Renal cortex interstitium (tissue), 15 donors: ENCODE measurements at places on chromosomes 12 and 14.

DNA sequence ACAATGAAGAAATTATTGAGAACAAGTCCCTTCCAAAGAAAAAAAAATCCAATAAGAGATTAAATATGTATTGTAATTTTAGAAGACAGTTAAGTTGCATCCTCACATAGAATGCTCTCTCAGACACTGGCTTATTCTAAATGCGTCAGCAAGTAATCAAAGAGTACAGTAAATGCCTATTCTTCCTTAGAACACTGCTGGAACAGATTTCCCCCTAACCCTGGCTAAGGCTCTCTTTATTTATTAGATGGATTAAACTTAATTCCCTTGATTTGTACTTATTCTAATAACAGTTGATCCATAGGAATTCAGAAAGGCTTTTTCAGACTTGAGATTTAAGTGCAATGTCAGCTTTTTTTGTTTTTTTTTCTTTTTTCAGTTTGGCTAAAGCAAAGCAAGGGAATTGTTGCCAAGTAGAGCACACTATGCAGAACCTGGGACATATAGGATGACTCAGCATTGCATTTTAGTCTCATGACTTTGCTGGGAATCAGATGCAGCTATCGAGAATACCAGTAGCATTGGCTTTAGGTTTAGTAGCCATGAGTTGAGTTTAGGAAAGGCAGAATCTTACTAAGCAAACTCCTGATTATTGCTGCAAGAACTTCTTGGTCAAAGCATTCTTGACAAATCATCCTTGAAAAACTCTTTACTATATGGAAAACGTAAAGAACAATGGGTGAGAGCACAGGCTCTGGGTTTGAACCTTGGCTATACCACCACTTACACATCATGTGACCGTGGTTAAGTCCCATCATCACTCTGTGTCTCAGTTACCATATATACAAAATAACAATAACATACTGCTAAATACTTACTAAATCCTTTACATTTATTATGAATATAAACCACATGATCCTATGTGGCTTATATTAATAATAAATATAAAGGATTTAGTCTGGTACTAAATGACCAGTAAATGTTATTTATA is 26.7 kb downstream of the MED21 start:
- no peak for DNase-seq

GRCh38 chr14:54120260-54120659 is 163.6 kb upstream of the BMP4 start:
- DNase-seq = no peak

GRCh38 chr12:29858270-29858786 is 74.6 kb upstream of the TMTC1 start:
- no peak for DNase-seq

GRCh38 chr12:473863-474577 is 14.3 kb downstream of the B4GALNT3 start:
- no peak for DNase-seq

DNA sequence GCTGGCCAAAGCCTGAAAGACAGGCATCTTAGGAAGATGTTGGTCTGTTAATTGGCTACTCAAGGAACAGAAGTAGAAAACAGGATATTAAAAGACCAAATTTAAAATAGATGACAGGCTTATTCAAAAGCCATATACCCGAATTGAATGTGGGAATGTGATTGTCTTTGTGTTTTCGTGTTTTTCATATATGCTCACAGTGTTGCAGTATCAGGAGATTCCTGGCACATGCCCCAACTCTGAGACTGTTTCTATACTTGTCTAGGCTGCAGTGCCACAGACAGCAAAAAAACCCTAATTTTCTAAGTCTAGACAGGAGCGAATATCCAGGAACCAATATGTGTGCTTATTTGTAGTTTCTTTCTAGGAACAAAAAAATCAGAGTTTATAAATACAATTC is 57.4 kb upstream of the KRR1 start:
- DNase-seq = no peak

DNA sequence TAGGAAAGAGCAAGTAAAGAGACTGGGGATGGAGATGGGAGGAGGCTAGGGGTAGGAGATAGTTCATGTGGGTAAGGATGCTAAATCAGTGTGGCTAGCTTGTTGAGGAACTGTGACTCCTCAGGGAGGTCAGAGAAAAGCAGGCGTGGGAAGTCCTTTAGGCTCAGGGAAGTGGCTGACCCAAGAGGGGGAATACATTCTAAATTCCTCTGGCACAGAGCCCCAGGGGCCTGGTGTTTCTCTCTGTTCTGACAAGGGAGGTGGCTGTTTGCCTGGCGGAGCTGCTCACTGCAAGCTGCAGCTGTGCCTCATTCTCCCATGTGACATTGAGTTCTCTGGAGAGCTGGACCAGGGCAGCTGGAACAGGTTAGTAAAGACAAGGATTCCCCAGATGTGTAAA is 152.2 kb upstream of the SLC38A2 start:
- DNase-seq = no peak

DNA sequence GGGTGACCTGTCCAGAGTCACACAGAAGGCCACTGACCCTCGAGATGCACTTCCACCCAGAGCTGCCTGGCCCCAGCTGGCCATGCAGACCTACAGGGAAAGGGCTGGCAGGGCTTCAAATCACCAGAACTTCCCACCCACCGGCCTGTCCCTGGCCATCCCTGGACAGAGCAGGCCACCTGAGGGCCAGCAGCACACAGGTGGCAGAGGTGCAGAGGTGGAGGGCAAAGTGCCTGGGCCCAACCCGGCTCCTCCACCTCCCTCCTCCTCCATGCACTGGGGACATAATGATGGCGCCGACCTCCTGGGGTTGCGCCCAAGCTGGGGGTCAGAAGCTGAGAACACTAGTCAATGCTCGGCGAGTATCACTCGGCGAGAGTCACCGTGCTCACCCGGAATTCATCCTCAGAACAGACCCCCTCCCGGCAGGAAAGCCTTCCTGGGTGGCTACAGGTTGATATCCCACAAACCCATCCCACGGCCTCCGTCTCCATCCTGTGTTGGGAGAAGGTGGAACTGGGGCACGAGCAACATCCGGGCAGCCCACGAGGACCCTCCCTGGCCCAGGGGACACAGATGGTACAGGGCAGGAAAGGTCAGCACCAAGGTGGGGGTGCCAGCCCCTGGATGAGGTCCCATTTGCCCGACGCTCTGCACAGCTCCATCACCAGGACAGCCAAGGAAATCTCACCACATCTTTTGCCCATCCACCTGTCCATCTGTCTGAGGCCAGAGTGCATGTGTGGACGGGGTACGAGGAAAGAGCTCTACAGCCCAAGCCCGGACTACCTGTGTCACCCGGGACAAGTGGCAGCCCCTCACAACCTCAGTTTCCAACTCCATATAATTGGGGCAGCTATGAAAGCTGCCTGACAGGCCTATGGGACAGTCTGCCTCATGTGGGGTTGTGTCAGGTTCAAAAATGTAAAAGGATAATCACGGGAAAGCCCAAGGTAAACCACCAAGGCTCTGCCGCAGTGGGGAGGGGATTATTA is 10.8 kb downstream of the BEGAIN start:
- no peak for DNase-seq

- DNase-seq = no peak
Measured at GRCh38 chr12:47767216-47767724, 5.8 kb upstream of the SLC48A1 start.

- DNase-seq = no peak
Measured at GRCh38 chr12:33605757-33606156, 166.1 kb upstream of the SYT10 start.

GRCh38 chr12:25957793-25958427 is 572 bp upstream of the RASSF8 start:
- DNase-seq = no peak

DNA sequence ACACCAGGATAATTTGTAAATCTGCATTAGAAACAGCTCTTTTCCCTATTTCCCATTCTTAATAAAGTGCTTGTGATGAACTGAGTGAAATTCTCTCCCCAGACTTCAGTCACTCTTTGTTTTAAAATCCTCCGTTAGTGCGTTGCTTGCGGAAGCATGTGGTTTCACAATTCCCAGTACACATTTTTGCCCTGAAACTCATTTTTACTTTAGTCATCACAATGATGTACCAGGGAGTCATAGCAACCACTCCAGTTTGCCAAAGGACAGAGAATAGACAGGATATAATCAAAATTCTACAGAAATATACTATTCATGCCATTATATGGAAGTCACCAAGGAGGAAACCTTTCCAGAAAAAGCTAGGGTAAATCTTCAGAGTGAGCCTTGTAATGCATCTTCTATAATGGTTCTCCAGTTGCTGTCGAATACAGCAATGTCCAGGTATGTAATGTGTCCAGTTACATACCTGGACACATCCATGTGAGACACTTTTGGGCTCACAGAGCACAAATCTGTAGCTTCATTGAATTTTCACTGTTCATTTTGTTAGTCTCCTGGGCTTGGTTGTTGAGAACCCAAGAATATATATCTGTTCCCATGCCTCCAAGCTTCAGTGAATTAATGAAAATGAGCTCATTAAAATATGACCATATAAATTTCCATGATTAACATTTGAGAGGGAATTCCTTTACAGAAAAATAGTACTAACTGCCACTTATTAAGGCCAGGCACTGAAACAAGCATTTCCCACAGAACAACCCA is 57.8 kb downstream of the GPR135 start:
- DNase-seq = no peak

- no peak for DNase-seq
Measured at GRCh38 chr14:88198446-88198845, 124.6 kb downstream of the KCNK10 start.

DNA sequence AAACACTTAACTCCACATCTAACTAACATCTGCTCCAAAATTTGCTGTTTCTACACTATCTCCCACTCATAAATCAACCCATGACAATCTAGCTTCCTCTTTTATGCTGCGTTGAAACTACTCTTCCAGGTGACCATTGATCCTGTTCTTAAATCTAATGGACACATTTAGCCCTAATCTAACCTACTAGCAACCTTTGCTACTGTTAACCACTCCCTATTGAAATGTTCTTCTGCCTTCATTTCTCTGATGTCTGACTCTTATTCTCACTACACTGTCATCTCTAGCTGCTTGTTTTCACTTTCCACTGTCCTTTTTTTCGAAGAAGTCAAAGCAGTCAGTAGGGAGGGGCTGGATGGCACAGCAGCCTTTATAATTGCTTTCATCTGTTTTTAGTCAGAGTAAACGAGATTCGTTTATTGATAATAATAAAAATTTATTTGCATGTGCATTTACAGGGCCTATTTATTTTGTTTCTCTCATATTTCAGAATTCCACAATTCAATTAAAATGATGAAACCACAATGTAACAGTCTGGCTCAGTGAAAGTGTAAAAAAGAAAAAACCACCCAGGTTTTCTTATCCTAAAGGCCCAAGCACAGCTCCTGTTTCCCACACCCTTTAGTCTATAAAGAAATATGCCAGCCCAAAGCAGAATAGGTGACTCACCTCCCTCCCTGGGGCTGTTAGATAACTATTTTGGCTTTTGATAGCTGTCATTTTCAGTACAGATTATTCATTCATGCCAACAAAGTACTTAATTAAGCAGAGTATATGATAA is 44.9 kb downstream of the ATP2B1 start:
- DNase-seq = no peak

DNA sequence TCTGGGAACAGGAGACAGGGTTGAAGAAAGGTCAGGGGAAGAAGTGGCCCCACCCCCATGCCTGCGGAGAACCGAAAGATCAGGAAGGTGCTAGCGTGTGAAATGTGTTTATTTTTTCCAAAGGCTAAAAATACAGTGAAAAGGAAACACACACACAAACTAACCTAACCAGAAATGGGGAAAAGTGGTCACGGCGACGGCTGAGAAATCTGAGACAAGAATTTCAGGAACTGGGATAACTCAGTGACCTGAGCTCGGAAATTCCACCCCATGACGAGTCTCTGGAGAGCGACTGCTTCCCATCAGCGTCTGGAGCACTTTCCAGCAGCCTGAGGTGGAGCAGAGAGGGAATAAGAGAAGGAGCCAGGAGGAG is 16.6 kb upstream of the RND1 start:
- no peak for DNase-seq

DNA sequence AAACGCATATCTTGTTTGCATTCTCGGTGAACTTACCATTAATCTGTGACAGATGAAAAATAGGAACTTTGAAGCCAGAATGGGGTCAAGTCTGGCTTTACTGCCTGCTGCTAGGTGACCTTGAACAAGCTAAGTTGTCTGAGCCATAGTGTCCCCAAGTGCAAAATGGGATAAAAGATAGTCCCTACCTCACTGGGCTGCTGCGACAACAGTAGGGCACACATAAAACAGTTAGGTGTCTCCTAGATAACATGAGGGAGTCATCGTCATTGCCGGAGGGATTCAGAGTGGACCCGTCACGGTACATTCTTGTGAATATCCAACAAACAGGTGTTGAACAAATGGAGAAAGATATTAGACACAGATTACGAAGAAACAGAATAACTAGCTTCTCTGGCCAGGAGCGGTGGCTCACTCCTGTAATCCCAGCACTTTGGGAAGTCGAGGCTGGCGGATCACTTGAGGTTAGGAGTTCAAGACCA is 71.2 kb downstream of the NINJ2 start:
- no peak for DNase-seq

GRCh38 chr12:49440035-49440434 is 72.8 kb downstream of the SPATS2 start:
- no peak for DNase-seq

- no peak for DNase-seq
Measured at GRCh38 chr14:61203081-61203753, 77.9 kb downstream of the TMEM30B start.

DNA sequence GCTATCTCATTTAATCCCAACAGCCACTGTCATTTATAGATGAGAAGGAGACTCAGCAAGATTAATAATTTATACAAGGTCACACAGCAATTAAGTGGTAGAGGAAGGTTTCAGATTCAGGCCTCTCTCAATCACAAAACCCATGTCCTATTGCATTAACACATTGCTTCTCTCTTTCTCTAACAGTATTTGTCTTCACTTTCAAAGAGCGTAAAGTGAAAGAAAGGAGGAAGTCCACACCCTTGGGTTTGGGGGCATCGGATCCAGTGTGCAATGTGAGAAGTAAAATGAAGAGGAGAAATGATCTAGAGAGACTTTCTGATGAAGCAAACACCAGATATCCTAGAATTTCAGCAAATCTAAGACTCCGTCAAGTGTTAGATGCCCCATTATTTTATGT is 7.0 kb upstream of the VRK1 start:
- DNase-seq = no peak

- no peak for DNase-seq
Measured at GRCh38 chr12:76587428-76588178, 28.0 kb upstream of the OSBPL8 start.

DNA sequence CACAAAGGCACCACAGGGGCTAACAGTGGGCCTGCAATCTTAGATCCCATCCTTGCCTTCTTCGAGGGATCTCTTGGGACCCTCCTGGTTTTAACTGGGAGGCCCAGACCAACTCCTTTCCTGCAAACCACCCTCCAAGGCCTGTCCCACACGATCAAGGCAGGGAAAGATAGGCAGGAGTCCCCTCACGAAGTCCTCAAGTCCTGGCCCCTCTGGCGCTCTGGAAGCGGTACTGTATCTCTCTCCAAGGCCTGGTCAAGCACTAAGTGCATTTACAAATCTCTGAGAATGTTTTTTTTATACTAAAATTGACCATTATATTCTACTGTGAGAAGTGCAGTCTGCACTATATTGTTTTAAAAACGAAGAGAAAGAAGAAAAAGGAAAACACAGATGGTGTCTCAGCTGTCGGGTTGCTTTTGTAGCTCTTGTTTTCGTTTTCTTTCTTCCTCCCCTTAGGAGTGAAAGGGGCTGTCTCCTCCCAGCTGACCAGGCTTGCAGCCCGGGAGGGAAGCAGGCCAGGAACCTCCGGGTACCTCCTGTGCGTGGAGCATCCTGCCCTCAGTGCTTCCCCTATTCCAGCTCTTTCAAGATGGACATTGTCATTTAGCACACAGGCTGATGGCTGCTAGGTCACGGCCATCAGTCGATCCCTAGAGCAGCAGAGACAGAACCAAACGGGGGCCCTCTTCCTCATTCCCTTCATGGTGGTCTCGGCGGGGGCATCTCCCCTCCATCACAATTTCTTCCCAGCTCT is 56.7 kb downstream of the FAM222A start:
- no peak for DNase-seq
